AG04449 (cell line): ENCODE measurements at places on chromosomes 11 and 22.

GRCh38 chr11:3830730-3831129, 10.0 kb downstream of the RHOG start:
- DNase-seq: no peak

DNA sequence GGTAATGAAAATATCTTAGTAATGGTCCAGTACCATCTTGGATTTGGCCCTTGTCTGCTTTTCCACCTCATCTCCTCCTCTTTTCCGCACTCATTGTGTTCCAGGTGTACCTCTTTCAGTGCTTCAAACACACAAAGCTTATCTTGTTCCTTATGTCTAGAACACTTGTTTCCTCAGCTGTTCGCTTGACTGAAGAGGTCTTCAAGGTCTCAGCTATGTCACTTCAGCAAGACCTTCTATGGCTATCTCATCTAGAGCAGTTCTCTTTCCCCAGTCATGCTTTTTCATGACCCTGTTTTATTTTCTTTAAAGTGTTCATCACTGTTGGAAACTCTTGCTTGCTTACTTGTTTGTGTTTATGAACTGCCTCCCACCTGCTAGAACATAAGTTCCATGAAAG, 47.4 kb downstream of the UVRAG start:
- DNase-seq: no peak

DNA sequence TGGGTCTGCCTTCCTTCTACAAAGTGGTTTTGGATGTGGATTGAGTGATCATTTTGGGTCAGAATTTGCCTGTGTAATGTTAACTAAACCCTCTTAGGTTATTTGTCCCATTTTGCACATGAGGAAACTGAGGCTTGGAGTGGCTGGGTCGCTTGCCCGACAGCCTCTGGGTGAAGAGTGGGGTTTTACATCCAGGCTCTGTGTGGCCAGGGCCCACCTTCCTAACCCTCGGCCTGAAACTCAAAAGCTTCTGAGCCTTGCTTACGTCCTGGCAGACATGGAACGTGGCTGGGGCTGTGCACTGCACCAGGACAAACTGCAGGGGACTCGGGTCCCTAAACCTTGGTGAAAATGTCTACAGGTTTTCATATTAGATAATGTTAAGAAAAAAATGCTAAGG, 542.4 kb downstream of the TBC1D22A start:
- DNase-seq: no peak

DNA sequence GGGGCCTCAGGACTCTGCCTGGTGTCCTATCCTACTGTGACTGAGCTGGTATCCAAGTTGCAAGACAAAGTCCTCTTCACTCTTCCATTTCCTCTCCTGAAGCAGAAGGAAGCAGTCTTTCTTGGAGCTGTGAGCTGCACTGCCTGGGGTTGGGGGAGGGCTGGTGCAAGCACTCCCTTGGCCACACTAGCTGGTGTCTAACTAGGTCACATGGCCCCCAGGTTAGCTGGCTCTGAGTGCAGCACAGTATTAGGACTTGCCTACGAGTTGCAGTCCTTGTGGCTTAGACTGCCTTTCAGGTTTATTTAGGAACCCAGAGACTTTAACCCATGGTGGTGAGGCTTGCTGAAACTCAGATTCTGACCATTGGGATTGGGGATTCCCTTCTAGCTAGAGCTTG, 138.9 kb downstream of the NELL1 start:
- no peak for DNase-seq

- DNase-seq: no peak
These were observed 563 bp downstream of the GATD1 start for GRCh38 chr11:776561-777287.

DNA sequence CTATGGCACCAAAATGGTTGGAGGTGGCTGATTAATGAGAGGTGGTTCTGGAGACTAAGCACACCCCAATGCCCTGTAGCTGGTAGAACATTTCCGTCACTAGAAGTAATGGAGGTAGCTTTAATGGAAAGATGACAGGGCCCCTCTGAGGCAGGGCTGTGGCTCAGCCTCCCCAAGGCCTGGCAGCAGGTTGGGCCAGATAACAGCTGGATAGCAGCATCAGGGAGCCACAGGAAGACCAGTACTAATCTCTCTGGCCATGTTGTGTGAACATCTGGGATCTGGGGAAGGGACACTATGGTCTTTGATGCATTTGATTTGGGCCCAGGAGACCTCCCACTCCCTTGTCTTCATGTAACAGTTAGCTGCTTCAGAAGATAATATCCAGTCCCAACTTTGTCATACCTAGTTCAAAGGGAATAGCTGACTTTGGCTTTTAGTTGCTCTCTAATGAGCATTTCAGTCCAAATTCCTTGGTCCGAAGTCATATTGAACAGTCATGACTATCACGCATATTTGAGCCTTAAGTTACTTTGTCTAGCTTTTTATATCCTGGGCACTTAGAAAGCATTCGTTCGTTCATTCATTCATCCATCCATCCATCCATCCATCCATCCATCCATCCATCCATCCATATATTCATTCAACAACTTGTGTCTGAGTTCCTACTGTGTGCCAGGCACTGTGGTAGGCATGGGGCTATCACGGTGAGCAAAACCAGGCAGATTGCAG, 53.0 kb upstream of the LMO2 start:
- no peak for DNase-seq

DNA sequence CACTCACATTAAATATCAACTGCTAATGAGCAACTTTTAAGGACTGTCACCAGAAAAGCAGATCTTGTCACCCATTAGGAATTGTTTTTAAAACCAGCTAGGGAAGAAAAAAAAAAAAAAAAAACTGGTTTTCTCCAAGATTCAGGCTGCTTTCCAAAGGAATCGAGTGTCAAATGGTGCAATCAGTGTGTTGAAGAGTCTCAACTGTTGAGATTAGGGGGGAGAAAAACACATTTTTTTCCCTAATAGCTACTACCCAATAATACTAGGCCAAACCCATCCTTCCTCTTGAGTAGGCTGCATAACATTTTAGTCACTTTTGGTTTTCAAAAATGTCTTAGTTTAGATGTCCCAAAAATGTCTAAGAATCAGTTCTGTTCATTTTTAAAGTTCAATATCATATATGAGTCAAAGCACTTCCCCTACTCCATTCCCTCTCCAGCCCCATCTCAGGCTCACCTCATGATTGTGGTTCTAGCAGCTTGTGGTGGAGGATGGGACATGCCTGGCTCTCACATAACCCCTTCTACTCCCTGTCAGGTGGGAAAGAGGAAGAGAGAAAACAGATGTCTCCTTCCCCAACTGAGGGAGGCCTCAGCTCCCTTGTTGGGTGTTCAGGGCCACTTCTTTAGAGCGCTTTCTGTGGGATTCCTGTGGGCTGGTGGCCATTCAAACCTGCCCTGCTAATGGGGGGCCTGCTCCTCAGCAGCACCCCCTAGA, 193.6 kb downstream of the CWF19L2 start:
- no peak for DNase-seq

DNA sequence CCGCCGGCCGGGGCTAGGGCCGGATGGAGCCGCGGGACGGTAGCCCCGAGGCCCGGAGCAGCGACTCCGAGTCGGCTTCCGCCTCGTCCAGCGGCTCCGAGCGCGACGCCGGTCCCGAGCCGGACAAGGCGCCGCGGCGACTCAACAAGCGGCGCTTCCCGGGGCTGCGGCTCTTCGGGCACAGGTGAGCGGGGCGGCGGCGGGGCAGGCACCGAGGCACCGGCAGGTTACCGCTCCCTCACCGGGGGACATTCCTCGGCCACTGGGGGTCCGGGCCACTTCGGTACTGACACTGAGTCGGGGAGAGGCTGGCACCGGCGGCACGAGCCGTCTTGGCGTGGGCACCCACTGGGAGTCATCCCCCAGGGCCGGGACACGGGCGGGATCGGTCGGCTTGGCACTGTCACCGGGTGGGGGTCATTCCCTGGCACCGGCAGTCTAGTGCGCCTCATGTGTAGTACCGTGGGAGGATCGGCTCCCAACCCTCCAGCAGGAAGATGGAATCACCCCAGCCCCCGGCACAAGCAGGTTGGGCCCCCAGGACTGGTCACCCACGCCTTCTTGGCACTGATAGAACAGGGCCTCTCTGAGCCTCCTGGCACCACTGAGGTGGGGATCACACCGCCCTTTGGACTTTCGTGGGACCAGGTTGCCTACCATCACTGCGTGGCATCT, 511 bp downstream of the DGKZ start:
- DNase-seq: no peak

- DNase-seq: no peak
These were observed 48.4 kb downstream of the CD6 start for GRCh38 chr11:61019832-61020405.

DNA sequence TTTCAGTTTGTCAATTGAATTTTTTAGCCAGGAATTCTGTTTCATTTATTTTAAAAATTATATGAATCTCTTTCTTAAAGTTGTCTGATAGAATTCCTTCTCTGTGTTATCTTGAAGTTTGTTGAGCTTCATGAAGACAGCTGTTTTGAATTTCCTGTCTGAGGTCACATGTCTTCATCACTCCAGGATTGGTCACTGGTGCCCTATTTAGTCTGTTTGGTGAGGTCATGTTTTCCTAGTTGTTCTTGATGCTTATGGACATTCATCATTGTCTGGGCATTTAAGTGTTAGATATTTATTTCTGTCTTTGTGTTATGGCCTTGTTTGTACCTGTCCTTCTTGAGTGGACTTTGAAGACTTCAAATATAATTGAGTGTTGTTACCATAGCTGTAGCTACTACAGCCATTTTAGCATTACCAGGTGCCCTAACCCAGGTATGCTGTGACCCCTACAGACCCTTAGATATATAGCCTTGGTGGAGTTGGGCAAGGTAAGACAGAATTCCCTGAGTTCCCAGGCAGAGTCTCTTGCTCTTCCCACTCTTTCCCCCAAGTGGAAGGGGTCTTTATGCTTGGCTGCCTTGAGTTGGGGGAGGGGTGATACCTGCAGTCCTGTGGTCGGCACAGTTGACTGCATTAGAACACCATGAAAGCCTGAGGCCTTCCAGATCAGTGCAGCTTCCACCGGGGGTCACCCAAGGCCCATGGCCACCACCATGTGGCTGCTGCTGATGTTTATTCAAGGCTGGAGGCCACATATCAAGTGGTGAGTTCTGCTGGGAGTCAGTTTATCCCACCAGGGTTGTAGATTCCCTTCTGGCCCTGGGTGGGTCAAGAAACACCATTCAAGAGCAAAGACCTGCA, 229.6 kb downstream of the DYNC2H1 start:
- no peak for DNase-seq

- peak; percentile 34 for DNase-seq
These were observed 15.5 kb downstream of the EFCAB6 start for GRCh38 chr22:43796567-43796966.

DNA sequence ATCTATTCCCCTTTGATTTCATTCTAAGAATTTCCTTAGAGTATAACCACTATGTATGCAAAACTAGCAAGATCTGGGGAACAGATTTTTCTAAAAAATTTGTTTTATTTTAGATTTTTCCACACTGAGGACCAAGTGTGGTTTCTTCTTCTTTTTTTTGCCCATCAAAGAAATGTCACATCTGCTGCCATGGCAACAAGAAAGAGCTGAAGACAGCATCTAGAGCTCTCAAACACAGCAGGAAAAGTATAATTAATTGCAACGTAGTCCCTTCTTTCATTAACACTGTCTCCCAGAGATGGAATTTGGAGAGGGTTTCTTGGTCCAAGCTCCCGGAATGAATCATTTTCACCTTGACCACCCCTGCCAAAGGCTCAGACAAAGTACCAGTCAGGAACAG, 256.7 kb upstream of the CCDC90B start:
- DNase-seq: no peak

DNA sequence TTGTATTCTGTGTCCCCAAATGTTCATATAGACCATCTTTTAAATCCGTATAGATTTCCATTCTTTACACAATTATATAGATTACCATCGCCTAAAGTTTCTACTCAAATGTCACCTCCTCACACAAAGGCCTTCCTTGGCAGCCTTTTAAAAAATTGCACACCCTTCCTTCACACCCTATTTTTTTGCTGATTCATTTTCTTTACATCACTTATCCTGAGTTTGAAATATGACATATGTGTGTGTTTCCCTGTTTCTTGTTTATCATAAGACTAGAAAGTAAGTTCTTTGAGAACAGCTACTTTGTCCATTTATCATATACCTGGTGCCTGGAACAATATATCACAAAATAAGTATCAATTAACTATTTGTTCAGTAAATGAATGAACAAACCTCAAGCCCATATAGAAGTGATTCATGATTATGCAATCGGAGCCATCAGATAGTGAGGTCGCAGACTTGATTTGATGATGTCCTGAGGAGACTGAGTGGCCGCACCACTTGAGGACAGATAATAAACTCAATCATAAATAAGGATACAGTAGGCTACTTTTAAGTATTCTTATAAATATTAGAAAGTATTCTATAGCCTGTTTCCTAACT, 327.4 kb upstream of the ZC3H12C start:
- DNase-seq: no peak

- DNase-seq: no peak
These were observed 7.9 kb upstream of the RBMXL2 start for GRCh38 chr11:7080900-7081299.

DNA sequence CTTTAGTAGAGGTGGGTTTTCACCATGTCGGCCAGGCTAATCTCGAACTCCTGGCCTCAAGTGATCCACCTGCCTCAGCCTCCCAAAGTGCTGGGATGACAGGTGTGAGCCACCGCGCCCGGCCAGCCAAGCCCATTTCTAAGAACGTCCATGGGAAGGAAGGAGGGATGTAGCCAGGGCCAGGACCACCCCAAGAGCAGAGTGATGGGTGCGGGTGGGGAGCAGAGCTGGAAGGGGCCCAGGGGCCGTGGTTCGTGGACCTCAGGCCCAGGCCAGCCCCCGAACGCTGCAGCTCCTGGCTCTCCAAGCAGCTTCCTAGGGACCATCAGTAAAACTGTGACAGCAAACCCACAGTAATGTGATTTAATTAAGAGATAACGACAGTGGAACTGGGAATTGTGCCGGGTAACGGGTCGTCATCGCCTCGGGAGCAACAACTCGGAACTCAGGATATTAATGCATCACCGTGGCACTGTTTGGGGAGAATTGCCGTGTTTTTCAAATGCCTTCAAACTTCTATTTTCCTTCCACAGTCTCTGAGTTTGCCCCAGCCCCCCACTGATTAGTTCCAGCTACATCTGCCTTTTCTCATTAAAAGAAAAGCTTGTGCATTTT, 74.3 kb downstream of the BRD1 start:
- no peak for DNase-seq

DNA sequence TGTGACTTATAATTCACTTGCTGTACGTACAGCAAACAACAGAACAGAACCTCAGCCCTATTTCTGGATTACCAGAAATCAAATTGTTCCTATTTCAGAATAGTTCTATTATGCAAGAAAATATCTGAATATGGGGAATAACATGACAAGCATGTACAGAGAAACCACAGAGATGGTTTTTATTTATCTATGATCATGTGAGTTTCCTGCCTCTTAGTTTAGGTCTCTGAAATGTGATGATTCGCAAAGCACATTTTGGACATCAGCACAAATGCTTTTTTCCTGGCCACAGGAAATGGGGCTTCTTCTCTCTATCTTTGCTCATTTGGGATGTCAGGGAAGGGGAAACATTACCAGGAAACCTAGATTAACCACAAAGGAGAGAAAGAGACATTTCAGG, 266.7 kb upstream of the CTSC start:
- DNase-seq: peak; percentile 23

DNA sequence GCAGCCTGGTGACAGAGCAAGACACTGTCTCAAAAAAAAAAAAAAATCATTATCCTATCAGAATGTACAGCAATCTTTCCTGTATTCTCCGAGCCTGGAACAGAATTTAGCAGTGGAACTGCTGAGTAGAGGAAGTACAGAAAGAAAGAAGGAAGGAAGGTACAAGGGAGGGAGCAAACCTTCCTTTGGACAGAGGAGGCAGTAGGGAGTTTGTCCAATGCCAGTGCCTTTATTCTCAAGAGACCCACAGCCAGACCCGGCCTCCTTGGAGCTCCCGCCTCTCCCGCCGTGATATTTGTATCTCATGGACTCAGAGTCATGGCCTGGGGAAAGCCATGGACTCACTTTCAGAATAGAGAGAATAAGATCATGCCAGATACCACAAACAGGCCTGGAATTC, 37.7 kb upstream of the LRRC55 start:
- DNase-seq: no peak
